ENCODE measurements at places on chromosomes 11 and 22.

- DNase-seq = no peak
These were observed 12.8 kb upstream of the TENM4 start for GRCh38 chr11:79453617-79454016.

GRCh38 chr11:108237058-108237481, 14.2 kb downstream of the ATM start:
- no peak for DNase-seq

DNA sequence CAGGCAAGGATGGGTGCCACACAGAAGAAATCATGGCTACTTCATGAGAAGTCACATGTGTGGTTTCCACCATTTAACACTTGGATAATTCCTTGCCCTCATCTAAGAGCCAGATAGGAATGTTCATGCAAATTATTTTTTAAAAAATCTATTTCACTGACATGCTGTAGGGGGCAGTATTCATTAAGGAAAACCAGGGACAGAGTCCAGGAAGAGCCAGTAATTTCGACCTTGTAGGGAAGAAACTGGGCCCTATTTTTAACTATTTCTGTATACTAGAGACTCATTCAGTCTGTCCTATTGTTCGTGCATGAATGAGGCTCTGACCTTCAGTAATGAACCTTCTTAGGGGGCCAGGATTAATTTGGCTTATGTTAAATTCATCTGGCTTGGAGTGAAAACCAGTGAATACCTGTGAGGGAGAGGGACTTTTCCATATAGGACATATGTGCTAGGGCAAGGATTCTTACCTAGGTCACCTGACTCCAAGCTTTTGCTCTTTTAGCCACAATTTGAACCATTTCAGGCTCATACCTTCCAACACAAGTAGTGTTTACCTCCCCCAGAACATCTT, 192.7 kb downstream of the NAV2 start:
- peak; percentile 51 for DNase-seq

- peak; percentile 32 for DNase-seq
These were observed 20.9 kb upstream of the DRD2 start for GRCh38 chr11:113496026-113496651.

DNA sequence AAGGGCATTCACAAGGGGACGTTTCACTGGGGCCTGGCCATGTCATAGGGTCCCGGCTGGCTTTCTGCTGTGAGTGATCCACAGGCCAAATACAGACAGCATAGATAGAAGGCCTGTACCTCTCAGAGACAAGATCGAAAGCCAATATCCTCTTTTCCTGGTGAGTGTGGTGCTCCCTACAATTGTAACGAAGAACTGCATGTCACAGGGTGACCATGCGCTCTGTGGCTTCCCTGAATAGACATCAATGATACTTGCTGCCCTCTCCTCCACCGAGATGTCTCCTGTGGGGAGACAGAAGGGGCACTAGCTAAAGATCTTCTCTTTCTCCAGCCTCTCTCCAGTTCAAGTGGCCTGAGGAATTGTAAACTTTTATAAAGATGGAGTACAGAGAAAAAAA, 226.1 kb upstream of the POU2AF2 start:
- peak; percentile 23 for DNase-seq

- no peak for DNase-seq
These were observed 73.7 kb upstream of the CREB3L1 start for GRCh38 chr11:46203746-46204145.

DNA sequence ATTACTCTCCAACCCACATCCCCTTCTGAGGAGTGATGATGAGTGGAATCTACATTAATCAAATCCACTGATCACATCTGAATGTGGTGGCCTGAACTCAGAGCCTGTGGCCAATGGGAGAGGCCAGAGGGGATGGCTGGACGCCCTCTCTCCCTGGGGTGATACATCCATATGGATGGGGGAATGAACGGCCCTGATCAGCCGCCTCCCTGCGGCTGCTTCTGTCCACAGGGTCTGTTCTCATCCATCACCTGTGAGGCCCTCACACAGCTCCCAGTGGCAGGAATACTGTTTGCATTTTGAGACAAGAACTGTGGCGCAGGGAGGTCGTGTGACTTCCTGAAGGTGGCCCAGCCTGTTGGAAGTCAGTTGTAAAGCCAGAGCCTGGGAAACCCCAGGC, 78.3 kb upstream of the SHISAL1 start:
- no peak for DNase-seq

GRCh38 chr11:83158357-83158786, 1.4 kb downstream of the PCF11 start:
- no peak for DNase-seq

- DNase-seq = no peak
These were observed 41.3 kb downstream of the LRP5 start for GRCh38 chr11:68353669-68354068.

GRCh38 chr22:47177334-47177815, 414.9 kb downstream of the TBC1D22A start:
- DNase-seq = no peak

DNA sequence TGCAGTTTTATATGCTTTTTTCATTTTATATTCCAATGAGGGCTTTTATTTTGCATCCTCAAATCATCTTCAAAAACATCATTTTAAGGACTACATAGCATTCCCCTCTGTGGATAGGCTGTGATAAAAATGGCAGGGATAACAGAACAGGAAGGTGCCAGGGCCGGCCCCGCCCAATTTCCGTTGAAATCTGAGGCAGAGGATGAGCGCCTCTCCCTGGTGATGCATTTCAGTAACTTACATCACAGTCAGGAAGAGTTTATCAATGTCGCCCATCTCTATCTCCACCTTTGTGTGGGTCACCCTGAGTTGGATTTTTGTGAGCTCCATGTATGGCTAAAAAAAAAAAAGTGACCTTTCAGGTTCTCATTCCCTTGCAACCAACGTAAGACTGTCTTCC, 201.6 kb downstream of the DSCAML1 start:
- no peak for DNase-seq

DNA sequence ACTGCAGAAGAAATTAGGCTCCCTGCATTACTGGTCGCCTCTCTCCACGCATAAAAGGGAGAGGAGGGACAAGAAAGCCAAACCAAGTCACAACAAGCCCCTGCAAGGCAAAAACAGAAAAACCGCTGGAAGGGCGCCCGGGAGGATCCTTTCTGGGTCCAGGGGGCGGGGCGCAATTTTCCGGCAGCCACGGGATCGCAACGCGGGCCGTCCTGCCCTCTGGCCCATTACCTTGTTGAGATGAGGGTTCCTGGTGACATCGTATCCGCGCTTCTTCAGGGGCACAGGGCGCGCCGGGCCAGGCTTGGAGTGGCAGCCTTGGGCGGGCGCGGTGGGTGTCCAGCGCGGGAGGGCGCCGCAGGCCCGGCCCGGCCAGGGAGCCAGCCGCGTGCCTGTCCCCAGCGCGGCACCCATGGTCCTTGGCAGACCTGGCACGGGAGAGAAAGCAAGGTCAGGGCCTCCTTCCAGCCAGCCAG, 847 bp downstream of the ME3 start:
- DNase-seq = peak; percentile 74

GRCh38 chr11:120391854-120392253, 55.6 kb downstream of the ARHGEF12 start:
- DNase-seq = peak; percentile 49

GRCh38 chr11:84924154-84924692, 702.9 kb downstream of the DLG2 start:
- no peak for DNase-seq

GRCh38 chr11:69904974-69905535, 85.8 kb upstream of the FGF3 start:
- DNase-seq = no peak

DNA sequence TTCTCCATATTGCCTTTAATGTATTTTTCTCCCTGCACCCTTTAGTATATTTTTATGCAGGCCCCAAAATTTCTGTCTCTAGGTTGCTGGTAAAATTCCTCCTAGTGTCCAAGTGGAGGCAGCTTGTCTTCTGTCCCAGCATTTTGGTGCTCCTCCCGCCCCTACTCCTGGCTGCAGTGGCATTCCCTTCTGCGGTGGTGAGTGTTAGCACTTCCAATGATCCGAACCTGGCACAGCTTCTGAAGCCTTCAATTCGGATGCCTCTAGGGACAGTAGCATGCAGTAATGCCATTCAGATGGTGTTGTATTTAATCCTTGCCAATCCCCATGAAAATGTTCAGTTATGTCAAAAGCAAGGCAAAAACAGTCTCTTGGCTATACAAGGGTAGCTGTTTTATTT, 5.9 kb downstream of the YWHAH start:
- DNase-seq = peak; percentile 31

- DNase-seq = no peak
These were observed 567.0 kb downstream of the METTL15 start for GRCh38 chr11:28675183-28675582.

DNA sequence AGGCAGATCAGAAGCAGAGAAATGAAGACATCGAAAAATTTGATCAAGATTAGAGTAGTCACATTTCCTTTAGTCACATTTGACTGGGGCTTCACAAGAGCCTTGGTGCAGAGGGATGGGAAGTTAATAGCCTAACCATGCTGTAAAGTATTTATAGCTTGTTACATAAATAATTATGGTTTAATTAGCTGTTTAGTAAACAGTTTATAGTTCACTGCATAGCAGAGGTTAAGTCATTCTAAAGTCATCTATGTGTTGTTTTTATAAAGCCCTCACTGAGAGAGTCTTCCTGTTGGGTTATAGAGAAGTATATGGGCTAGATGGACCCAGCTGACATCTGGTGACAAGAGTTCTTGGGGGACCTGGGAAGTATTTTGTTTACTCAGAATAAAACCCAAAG, 47.1 kb downstream of the INSC start:
- DNase-seq = no peak

DNA sequence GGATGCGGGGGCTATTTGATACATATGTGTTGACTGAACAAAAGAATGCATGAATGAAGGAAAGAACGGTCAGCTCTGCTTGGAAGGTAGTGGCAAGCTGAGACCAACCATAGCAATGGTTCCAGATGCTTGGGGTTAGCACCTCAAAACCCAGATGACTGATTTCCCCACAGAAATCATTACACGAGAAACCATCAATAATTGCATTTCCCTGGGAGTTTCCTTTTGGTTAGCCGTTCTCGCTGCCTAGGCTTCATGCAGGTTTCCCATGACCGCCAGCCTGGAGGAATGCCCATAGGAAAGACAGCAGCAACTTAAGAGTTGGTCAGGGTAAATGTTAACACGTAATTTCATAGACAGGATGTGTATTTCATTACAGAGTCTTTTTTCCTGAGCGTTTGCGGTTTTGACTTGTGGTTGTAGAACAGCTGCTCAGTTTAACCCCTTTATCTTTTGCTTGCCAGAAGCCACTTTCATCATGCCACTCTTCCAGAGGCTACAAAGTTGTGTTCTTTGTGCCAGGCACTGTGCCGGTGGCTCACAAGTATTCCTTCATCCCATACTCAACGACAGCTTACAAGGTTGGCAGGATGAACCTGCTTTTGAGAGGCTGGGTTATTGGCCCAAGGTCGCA, 2.8 kb downstream of the IL17RA start:
- peak; percentile 92 for DNase-seq

GRCh38 chr11:57144075-57144474, 37.7 kb upstream of the LRRC55 start:
- DNase-seq = no peak

GRCh38 chr11:7492253-7492652, 6.9 kb downstream of the OLFML1 start:
- no peak for DNase-seq

Data from myocyte (in vitro differentiated cells).